Hindlimb muscle (tissue), 1 donor: ENCODE measurements at places on chromosomes 6 and 20. TPM values are rescaled to one million over a fixed set of nuclear protein-coding genes. Genes with fewer than 3 reads are reported as not detected.

UCKL1 gene
- polyA plus RNA-seq, result 54.9 TPM

PPIL6 gene
- 5.4 TPM for polyA plus RNA-seq

C20orf144 gene
- polyA plus RNA-seq, result 0.12 TPM

KCNS1 gene
- 0.04 TPM for polyA plus RNA-seq

FOXA2 gene
- not detected for polyA plus RNA-seq

LY6G6F gene
- not detected for polyA plus RNA-seq

TDRD6 gene
- polyA plus RNA-seq, result 0.76 TPM

RREB1 gene
- polyA plus RNA-seq, result 26.9 TPM

C6orf47 gene
- 13.1 TPM for polyA plus RNA-seq

IL17F gene
- polyA plus RNA-seq, result not detected

SMOC2 gene
- 56.2 TPM for polyA plus RNA-seq

PPP1R16B gene
- 3.7 TPM for polyA plus RNA-seq

PSMG4 gene
- 13.9 TPM for polyA plus RNA-seq

SSTR4 gene
- polyA plus RNA-seq, result not detected

TFAP2C gene
- polyA plus RNA-seq, result 0.31 TPM

GHRH gene
- not detected for polyA plus RNA-seq

TRERF1 gene
- polyA plus RNA-seq, result 9.2 TPM

MPIG6B gene
- 0.71 TPM for polyA plus RNA-seq

HLA-DRA gene
- polyA plus RNA-seq, result 57.8 TPM

POU5F1 gene
- 0.85 TPM for polyA plus RNA-seq

CCN5 gene
- polyA plus RNA-seq, result 0.15 TPM

BANF2 gene
- polyA plus RNA-seq, result not detected

SCUBE3 gene
- polyA plus RNA-seq, result 1.1 TPM

PCK1 gene
- polyA plus RNA-seq, result 3.2 TPM

NDRG3 gene
- 15.8 TPM for polyA plus RNA-seq
